Stimulated activated CD4-positive, alpha-beta T cell treated with anti-CD3 and anti-CD28 coated beads, Interleukin-1b, Interleukin-23, amount 100 ng/mL, for 24 hours (primary cell): ENCODE measurements at places on chromosomes 16 and 17.

- no peak for DNase-seq
Observed at GRCh38 chr17:30472238-30472890, 4.8 kb upstream of the GOSR1 start.

GRCh38 chr16:56849690-56850680 is 15.0 kb upstream of the SLC12A3 start:
- DNase-seq: no peak

DNA sequence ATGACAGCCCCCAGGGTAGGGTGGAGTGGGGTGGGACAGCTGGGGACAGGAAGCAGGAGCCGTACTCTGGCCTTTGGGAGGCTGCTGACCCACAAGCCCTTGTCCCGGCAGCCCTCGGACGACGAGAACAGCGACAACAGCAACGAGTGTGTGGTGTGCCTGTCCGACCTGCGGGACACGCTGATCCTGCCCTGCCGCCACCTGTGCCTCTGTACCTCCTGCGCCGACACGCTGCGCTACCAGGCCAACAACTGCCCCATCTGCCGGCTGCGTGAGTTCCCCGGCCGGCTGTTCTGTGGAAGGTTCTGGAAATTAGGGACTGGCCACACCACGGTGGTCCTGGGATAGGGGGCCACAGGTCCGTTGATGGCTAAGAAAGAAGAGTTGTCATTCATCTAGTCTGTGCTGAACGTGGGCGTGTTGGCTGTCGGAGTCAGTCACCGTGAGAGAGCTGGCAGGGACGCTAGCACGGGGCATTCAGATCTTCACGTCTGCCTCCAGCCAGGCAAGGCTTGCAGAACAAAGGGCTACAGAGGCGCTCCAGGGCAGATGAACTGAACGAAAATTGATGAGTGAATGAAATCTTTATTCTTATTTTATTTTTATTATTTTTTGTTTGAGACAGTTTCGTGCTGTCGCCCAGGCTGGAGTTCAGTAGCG is 19.8 kb upstream of the NUDT16L1 start:
- no peak for DNase-seq

GRCh38 chr17:27491713-27492190 is 35.5 kb downstream of the KSR1 start:
- no peak for DNase-seq

DNA sequence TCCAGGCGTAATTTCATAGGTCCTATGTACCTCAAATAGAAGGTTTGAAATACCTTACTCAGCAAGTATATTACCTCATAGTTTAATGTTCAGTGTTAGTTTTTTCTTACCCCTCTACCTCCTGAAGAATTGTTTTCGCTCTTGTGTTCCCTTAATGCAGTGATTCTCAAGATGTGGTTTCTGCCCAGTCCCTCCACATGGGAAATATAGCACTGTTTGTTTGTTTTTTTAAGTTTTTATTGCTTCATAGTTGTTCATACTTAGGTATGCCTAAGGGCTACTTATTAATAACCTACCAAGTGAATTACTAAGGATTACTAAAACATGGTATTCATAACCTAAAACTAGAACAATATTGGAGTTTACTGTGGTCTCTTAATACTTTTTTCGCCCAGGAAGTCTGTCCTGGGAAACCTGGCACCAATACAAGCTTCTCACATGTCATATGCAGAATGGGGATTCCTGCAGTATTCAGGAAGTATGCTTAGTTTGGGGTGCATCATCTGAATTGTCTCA is 5.0 kb downstream of the RSPRY1 start:
- no peak for DNase-seq

GRCh38 chr16:17949141-17949981 is 387.2 kb downstream of the NPIPA8 start:
- DNase-seq: no peak

DNA sequence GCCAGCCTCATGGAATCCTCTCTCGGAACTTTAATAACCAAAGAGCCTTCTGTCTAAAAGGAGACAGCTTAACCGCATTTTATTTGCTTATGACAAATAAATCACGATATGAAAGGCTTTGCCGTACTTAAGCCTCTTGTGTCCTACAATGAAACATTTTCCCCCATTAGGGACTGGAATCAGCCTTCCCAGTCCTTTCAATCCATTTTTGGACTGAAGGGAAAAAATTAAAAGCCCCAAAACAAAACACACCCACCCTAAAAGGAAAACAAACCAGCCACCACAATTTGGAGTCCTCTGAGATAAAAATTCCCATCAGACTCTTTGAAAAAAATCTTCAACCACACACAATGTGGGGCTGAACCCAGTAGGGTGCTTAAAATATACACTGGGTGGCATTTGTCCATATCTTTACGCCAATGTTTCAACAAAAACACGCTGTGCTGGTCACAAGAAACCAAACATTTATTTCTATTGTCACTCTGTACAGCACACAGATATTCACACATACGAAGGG is 3.0 kb downstream of the HOXB4 start:
- no peak for DNase-seq

GRCh38 chr16:65280845-65281512 is 159.1 kb upstream of the CDH11 start:
- DNase-seq: no peak
